Progenitor cell of endocrine pancreas (in vitro differentiated cells): ENCODE measurements at places on chromosomes 5 and 9. TPM values are rescaled to one million over a fixed set of nuclear protein-coding genes. Genes with fewer than 3 reads are reported as not detected.

DNA sequence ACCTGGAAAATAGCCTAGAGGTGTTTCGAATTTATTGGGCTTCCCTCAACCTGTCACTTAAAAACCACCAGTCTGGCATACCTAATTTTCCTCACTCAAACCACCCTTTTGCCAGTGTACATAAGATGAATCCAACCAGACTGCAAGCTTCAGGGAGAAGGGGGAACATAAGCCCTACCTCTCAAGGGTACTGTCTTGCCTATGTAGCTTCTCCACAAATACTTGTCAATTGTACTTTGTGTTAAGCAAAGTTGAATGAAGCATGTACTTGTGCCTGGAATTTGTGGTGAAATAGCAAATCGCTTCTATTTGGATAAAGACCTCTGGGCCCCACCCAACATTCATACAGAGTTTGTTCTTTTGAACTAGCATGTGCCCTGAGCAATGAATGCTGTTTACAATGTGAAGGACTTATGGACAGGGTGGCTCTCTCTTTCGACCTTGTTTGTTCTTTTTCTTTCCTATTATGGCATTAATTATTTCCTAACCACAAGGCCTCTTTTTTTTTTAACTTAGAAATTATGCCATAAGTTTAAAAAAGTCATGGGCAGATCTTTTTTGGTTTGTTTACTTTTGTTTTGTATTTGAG lies 580.2 kb downstream of the EBF1 start:
- H3K27me3 ChIP-seq: peaks cover 3% of the 10 kb centered on the region
- H3K27ac ChIP-seq: no peak overlapping the region
- H3K36me3 ChIP-seq: no peaks in the 10 kb centered on the region
- no peak overlapping the region for H3K4me3 ChIP-seq

GRCh38 chr9:27154908-27155307 lies 45.9 kb downstream of the TEK start:
- H3K4me3 ChIP-seq: no peak overlapping the region
- H3K27ac ChIP-seq: no peak overlapping the region
- DNase-seq: no peak
- H3K36me3 ChIP-seq: no peaks in the 10 kb centered on the region
- H3K4me1 ChIP-seq: no peaks in the 10 kb centered on the region
- H3K27me3 ChIP-seq: no peaks in the 10 kb centered on the region

DNA sequence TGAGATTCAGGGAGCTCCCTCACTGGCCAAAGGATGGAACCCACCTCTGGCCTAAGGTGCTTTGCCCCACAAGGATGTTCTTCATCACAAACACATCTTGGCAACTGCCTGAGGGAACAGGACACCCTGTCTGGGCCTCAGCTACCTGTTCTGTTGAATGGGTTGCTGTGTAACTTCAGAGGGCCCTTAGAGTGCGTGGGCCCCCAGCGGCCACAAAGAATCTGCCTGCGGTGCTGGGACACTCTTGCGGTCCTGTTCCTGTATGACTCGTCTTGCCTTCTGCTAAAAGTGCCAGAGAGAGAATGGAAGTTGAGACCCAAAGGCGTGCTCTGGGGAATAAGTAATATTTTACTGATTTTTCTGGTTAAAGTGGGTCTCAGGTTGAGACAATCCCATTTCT lies 14.1 kb upstream of the RPL26L1 start:
- H3K27me3 ChIP-seq: no peaks in the 10 kb centered on the region
- peaks cover 2% of the 10 kb centered on the region for H3K4me1 ChIP-seq
- peaks cover 25% of the 10 kb centered on the region for H3K36me3 ChIP-seq
- DNase-seq: no peak
- no peak overlapping the region for H3K27ac ChIP-seq

The PCDHA13 gene
- 3.5 and 3.9 TPM in 2 replicates for total RNA-seq

The FSD1L gene
- total RNA-seq: 27.6 and 29.5 TPM in 2 replicates

DNA sequence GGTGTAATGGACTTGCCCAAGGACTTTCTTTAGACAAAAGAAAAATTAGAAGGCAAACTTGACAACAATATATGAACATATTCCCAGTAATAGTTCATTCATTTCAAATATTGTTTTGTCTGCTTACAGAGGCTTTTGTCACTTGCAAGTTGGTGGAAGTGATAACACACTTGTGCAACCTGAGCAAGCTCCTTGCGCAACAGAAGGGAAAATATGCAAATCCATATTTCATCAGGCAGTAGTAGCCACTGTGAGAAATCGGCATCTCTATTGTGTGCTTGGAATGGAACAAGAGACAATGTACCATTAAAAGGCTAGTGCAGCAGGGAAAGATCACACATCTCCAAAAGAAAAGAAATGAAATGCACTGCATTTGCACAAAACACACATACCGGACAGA lies 125.3 kb upstream of the RASEF start:
- H3K36me3 ChIP-seq: no peaks in the 10 kb centered on the region
- no peak overlapping the region for H3K27ac ChIP-seq
- peaks cover 13% of the 10 kb centered on the region for H3K4me1 ChIP-seq
- H3K27me3 ChIP-seq: peaks cover 10% of the 10 kb centered on the region

DNA sequence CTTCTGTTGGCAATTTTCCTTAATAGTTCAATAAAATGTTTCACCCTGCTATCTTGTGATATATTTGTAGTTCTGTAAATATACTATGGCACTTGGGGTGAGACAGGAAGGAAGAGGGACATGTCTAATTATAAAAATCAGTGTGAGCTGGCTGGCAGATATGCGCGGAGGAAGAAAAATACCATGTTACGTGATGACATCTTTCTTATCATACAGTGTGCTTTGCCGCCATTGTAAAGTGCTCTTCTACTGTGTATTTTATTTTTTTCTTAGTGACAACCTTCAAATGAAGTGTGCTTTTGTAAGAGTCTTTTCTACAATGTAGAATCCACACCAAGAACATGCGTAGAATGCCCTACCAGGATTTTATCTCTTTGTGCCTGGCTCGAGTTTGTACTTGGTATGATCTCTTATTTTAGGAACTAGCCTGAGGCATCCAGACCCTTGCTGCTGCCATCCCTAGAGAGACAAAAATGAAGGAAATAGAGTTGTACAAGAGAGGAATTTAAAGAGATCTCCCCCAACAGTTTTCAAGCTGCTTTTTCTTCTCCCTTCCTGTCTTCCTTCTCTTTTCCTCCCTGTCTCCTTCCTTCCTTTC lies 46.7 kb upstream of the RIOK2 start:
- H3K4me3 ChIP-seq: no peak overlapping the region
- no peak overlapping the region for H3K27ac ChIP-seq
- DNase-seq: no peak
- no peaks in the 10 kb centered on the region for H3K36me3 ChIP-seq
- H3K27me3 ChIP-seq: no peaks in the 10 kb centered on the region

DNA sequence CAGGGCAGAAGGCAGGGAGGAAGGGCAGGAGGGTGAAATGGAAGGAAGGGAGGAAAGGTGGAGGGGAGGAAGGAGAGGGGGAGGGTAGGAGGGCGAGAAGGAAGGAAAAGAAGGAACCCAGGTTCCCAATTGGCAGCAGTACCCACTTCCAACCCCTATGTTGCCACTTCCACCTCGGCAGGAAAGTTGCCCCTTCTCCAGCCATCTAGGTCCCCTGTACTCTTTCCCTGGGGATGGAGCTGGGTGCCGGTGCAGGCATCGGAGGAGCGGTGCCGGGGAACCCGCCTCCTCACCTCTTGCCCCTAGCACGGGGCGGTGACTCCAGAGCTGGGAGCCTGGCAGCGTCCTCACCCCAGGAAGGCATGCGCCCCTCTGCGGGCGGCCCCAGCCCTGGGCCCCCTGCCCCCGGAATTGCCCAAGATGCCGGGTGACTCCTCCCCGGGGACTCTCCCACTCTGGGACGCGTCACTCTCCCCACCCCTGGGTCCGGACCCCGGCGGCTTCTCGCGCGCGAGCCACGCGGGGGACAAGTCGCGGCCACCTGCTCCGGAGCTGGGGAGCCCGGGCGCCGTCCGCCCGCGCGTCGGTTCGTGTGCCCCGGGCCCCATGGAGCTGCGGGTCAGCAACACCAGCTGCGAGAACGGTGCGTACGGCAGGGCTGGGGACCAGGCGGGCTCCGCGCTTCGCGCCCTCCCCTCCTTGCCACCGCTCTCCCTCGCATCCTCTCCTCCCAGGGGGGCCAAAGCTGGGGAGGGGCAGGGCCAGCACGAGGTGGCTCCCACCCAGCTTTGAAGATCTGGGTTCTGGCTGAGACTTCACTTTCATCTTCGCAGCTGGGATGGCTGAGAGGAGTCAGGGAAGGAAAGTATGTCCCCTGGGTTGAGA lies at the start of gene NIPAL4:
Gene NIPAL4 (plus strand): TSS at position 499 of the 885 bp plus-strand sequence. CDS start 108 bp downstream, at position 607.
- DNase-seq: no peak
- no peak within 1 kb of the TSS for H3K27ac ChIP-seq
- no peaks in the 10 kb centered on the region for H3K36me3 ChIP-seq
- peaks cover 72% of the 10 kb centered on the region for H3K27me3 ChIP-seq

GRCh38 chr9:98101868-98102273 lies 17.2 kb downstream of the TRIM14 start:
- DNase-seq: no peak
- H3K4me3 ChIP-seq: no peak overlapping the region
- peaks cover 9% of the 10 kb centered on the region for H3K4me1 ChIP-seq
- H3K27me3 ChIP-seq: no peaks in the 10 kb centered on the region
- no peak overlapping the region for H3K27ac ChIP-seq
